LHCN-M2 (cell line): ENCODE measurements at places on chromosomes 1 and 21. TPM values are rescaled to one million over a fixed set of nuclear protein-coding genes. Genes with fewer than 3 reads are reported as not detected.

Gene CAPN9
- not detected in 2 replicates for total RNA-seq

Gene TCP10L
- total RNA-seq: not detected in 2 replicates

Gene CRB1
- 0.06 and 0.13 TPM in 2 replicates for total RNA-seq

Gene RHOU
- total RNA-seq: 0.58 and 0.86 TPM in 2 replicates

Gene AGT
- 0.19 and 1.4 TPM in 2 replicates for total RNA-seq

Gene EPHA2
- total RNA-seq: 60.1 and 73.1 TPM in 2 replicates

Gene MPL
- total RNA-seq: not detected in 2 replicates

Gene TSACC
- not detected in 2 replicates for total RNA-seq

Gene CC2D1B
- 46.3 and 46.4 TPM in 2 replicates for total RNA-seq

Gene CD34
- total RNA-seq: 1.2 and 2.1 TPM in 2 replicates

Gene YBX1
- total RNA-seq: 1,026 and 1,116 TPM in 2 replicates

Gene FCRL1
- total RNA-seq: not detected in 2 replicates
